NCI-H460 (cell line): ENCODE measurements at places on chromosomes 11 and 22.

DNA sequence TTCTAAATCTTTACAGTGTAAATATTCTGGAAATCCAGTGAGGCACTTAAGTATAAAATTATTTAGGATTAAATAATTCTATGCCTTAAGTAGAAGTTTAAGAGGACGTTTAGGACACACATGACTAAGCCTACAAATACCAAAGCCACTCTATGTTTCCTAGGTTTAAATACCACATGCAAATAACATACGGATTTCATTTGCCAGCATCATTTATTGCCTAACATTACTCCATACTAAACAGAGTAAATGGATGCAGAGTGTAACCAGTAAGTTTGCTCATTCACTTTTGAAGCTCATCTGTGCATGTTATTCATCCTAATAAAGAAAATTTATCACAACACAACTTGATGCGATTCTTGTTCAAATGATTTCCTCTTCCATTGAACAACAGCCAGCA, 4.1 kb downstream of the BDNF start:
- no peak for DNase-seq

DNA sequence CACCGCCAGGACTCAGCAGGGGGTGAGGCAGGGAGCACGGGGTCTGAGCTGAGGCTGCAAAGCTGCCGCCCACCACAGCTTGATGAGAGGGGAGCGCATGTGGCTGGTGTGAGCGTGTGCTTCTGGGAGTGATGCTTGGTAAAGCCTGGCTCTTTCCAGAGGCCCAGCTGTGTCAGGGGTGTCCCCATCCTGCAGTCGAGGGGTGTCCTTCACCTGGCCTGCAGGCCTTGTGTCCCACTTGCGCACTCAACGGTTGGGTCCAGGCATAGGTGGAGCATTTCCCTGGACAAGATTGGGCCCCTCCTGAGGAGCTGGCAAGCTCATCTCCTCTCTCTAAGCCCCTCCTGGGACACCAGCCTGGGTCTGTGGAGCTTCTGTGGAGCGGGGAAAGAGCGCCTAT, 273.9 kb downstream of the TBC1D22A start:
- no peak for DNase-seq

- no peak for DNase-seq
Observed at GRCh38 chr11:128904656-128905344, 13.6 kb downstream of the KCNJ5 start.

GRCh38 chr22:17373855-17374254, 4.6 kb downstream of the CECR2 start:
- DNase-seq = no peak
